ENCODE measurements at places on chromosomes 2 and 18.

GRCh38 chr2:172358691-172359556 is 68.5 kb upstream of the ITGA6 start:
- DNase-seq = no peak

- DNase-seq = no peak
These were observed 50.5 kb upstream of the MAP4K3 start for GRCh38 chr2:39487398-39488250.

DNA sequence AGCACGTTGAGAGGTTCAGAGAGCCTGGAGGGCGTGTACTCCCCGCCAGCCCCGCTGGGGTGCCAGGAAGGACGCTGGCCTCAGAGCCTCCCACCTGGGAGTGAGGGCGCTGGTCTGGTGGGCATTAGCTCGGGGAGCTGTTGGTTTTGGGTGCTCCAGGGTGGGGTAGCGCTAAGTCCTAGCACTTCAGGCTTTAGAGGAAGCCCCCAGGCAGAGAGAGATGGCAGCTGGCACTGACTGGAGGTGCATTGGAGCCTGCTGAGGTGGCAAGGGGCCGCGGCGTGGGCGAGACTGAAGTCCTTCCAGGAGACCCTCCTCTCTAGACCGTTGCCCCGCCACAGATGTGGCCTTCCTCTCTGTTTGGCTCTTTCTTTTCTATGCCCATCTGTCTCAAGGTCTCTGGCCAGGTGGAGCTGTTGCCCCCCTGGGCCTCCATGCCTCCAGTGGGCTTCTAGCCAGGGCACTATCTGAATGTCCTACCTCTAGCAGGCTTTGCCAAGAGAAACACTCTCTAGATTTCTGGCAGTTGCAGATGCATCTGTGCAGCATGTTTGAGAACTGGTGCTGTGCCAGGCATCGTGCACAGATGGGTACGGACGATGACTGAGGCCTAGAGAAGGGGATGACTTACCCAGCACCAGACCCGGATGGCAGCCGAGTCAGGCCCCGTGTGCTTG is 6.6 kb downstream of the CAPN10 start:
- no peak for DNase-seq

- no peak for DNase-seq
These were observed 269.1 kb upstream of the SIX3 start for GRCh38 chr2:44672431-44672830.

DNA sequence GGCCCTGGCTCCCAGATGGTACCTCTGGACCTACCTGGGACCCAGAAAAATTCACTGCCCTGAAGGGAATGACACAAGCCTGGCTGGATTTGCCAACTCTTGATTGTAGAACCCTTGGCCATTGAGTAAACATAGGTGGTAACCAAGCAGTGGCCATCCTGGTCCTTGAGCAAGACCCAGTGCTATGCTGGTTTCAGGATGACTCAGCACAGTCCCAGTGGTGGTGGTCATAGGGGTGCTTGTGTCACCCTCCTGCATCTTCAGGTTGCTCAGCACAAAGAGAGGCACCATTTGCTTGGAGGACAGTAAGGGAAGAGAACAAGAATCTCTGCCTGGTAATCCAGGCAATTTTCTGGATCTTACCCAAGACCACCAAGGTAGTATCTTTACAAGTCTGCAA is 52.9 kb downstream of the UPP2 start:
- DNase-seq = no peak

GRCh38 chr2:9074930-9075329 is 71.4 kb upstream of the MBOAT2 start:
- no peak for DNase-seq

- DNase-seq = no peak
These were observed 67.3 kb downstream of the CRACDL start for GRCh38 chr2:98868548-98869271.

DNA sequence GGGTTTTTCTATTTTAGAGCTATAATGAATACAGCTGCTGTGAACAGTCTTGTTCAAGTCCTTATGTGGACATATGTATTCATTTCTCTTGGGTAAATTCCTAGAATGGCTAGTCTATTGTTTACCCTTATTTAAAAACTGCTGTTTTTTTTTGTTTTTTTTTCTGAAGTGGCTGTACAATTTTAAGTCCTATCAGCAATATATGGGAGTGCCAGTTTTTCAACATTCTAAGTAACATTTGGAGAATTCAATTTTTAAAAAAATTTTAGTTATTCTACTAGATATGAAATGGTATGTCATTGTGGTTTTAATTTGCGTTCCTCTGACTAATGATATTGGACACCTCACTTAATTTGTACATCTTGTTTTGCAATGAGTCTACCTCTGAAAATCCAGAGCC is 349.7 kb downstream of the SATB2 start:
- DNase-seq = no peak

GRCh38 chr18:8978394-8978793 is 124.1 kb upstream of the NDUFV2 start:
- DNase-seq = no peak

DNA sequence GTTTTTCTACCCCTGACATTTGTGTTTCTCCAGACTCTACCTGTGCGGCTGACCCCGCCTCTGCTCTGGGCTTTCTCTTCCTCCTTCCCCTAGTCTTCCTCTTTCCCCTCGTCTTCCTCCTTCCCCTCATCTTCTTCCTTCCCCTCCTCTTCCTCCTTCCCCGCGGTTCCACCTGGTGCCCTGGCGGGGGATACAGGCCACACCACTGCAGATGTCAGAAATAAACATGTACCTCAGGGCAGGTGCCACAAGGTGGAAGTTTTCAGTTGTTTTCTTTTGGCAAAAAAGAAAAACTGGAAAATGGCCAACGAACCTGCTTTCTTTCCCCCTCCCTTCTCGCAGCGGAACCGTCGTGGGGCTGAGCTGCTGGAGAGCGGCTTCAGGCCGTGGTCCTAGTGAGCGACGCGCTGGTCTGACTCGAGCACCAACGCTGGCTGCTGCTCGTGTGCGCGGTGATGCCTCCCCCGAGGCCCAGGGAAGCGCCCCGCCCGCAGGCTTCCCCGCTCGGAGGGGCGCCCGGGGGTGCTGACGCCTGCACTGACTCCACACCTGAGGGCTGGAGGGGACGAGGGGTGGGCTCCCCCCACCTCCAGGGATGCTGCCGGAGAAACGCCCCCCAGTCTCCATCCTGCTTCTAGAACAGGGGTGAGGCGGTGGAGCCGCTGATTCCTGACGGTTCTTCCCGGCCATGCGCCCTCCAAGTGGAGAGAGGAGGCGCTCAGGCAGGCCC is 83.7 kb upstream of the ZNF516 start:
- DNase-seq = no peak

GRCh38 chr18:57843386-57843785 is 40.3 kb upstream of the ATP8B1 start:
- DNase-seq = no peak

GRCh38 chr2:8500124-8501054 is 181.5 kb upstream of the ID2 start:
- DNase-seq = no peak

DNA sequence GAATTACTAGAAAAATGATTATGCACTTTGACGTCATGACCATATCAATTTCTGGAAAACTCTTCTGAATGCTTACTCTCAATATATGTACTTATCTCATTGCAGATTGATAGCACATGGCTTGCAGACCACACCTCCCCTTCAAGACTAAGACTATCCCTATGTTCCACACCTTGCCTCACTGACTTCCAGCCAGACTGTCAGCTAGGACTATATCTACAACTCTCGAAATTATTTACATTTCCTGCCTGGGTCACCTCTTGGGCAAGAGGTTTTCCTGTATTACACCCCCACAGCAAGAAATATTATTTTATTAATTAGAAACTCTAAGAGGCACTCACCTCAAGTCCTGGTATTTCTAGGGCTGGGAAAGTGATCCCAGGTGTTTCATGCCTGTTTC is 236.6 kb downstream of the CYRIA start:
- no peak for DNase-seq

GRCh38 chr2:16615687-16616615 is 49.7 kb downstream of the CYRIA start:
- no peak for DNase-seq

DNA sequence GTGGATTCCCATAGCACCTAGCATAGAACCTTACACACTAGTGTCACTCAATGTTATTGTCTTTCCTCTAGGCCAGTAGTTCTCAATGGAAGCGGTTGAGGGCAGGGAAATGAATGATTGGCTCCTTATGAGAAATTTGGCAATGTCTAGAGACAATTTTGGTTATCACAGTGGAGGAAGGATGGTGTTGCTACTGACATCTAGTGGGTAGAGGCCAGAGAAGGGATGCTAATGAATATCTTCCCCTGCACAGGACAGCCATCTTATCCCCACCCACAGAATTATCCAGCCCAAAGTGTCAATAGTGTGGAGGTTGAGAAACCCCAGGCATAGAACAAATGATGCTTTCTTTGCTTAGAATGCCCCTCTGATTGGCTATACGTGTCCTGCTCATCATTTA is 15.8 kb downstream of the C18orf63 start:
- DNase-seq = no peak

DNA sequence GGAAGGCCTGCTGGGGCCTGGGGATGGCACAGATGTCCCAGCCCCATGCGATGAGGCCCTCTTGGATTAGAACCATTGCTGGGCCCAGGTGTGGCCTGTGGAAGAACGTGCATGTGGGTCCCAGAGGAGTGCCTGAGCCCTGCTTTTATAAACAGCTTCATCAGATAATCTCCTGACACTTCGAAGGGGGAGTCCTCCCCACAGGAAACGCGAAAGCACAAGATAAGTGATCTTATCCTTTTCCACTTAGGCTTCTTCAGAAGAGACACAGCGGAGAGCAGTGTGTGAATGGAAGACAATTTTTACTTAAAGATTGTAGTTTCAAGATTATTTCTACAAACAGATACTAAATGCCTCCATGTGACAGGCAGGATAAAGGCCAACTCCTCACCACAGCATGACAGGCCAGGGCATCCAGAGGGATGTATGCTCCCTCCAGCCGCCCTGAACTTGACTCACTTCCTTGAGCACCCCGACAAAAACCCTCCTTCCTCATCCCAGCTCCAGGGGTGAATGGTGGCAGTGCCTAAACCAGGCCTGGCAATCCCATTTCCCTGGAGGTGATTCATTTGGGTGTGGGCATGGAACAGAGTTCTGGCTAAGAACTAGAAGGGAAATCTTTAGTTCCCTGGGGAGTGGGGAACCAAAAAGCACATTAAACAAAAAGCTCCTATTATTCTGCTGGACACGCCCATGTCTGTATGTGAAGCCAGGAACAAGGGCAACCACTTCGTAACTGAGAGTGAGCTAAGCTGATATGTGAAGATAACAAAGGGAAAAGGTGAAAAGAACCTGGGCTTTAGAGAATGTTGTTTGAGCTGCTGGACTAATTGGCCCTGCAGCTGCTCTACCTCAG is 56.2 kb upstream of the TMEM163 start:
- DNase-seq = no peak

DNA sequence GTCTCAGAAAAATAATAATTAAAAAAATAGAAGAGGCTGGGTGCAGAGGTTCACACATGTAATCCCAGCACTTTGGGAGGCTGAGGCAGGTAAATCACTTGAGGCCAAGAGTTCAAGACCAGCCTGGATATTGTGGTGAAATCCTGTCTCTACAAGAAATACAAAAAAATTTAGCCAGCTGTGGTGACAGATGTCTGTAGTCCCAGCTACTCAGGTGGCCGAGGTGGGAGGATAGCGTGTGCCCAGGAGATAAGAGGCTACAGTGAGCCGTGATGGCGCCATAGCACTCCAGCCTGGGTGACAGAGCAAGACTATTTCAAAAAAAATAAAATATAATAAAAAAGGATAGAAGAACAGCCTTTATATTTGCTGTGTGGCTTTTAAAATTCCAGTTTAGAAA is 35.9 kb downstream of the SMC6 start:
- DNase-seq = no peak

DNA sequence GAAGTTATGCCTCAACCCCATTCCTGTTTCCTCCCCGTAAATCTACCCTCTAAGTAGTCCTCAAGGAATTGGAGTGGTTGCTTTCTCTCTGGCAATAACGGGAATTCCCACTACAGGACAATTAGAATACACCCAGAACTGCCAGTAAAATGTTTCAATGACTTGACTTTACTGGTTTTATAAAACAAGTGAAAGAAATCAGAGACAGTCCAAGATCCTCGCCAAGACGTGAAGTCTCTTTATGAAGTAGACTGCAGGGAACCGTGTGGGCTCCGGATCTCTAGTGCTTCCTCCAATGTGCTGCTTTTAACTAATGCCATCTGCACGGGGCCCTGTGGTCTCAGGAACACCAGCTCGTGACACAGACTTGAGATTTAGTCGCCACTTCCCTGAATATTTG is 101.4 kb downstream of the CPO start:
- no peak for DNase-seq

DNA sequence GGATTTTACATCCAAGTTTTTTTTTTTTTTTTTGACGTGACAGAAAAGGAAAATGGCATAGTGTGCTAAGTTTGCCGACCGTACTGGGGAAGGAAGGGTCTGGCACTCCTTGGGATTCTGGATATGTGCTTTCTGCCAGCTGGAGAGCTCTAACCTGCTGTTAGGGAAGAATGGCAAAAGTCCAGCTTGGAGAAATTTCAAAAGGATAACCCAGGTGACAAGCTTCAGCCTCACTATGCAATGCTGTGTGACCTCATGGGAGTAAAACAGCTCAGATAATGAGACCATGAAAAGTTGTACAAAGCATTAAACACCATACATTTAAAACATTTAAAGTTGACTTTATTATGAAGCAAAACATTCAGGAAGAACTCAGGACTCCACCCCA is 10.3 kb upstream of the GPR45 start:
- DNase-seq = no peak

- no peak for DNase-seq
These were observed 44.0 kb upstream of the ROCK2 start for GRCh38 chr2:11388262-11389051.

DNA sequence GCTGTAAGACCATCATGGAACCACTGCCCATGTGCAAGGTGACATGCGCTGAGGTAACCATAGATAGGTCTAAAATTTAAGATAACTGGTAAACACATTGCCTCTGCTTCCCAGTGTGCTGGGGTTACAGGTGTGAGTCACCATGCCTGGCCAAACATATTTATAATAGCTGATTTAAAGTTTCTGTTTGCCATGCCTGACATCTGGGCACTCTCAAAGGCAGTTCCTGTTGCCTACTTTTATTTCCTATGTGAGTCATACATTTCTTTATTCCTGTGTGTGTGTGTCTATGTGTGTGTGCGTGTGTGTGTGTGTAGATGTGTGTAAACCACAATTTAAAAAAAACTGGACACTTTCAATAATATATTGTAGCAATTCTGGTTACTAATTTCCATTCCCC is 415.2 kb upstream of the NETO1 start:
- DNase-seq = no peak

DNA sequence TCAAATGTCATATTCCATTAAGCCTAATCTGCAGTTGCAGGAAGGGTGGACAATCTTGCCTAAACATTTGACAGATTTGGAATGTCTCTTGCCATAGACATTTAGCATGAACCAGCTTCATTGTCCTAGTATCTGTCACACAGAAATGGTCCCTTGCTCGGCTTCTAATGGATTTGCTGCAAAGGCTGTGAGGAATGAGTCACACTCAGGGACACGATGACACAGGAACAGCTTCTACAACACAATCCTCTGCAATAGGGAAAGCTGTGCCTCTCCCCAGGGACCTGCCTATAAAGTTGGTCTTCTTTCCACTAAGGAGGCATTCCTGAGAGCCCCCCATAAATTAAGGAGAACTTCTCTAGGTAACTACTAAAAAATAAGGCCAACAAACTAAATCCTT is 155.1 kb upstream of the L3MBTL4 start:
- no peak for DNase-seq

- DNase-seq = no peak
These were observed 112.4 kb downstream of the MIB1 start for GRCh38 chr18:21853016-21853415.

Measured in cortex of kidney (tissue), 1 donor.